ENCODE measurements at places on chromosomes 5 and 9.

GRCh38 chr5:143182901-143183820, 220.3 kb downstream of the NR3C1 start:
- no peak overlapping the region for H3K27ac ChIP-seq
- H3K27me3 ChIP-seq: no peaks in the 10 kb centered on the region
- H3K4me1 ChIP-seq: peaks cover 44% of the 10 kb centered on the region
- no peak for DNase-seq
- H3K4me3 ChIP-seq: no peak overlapping the region

- no peaks in the 10 kb centered on the region for H3K27me3 ChIP-seq
- no peak for DNase-seq
- H3K27ac ChIP-seq: no peak overlapping the region
- H3K4me3 ChIP-seq: no peak overlapping the region
- no peaks in the 10 kb centered on the region for H3K36me3 ChIP-seq
- no peaks in the 10 kb centered on the region for H3K4me1 ChIP-seq
These were observed 362.0 kb upstream of the CDH10 start for GRCh38 chr5:25006734-25007133.

GRCh38 chr5:32604800-32605765, 19.7 kb downstream of the SUB1 start:
- no peak overlapping the region for H3K27ac ChIP-seq
- H3K4me1 ChIP-seq: peaks cover 9% of the 10 kb centered on the region
- peaks cover 4% of the 10 kb centered on the region for H3K36me3 ChIP-seq
- H3K27me3 ChIP-seq: no peaks in the 10 kb centered on the region
- H3K4me3 ChIP-seq: no peak overlapping the region
- DNase-seq: no peak

GRCh38 chr5:16844952-16845351, 91.1 kb downstream of the MYO10 start:
- no peaks in the 10 kb centered on the region for H3K27me3 ChIP-seq
- H3K36me3 ChIP-seq: no peaks in the 10 kb centered on the region
- H3K4me1 ChIP-seq: peaks cover 16% of the 10 kb centered on the region
- DNase-seq: no peak
